ENCODE measurements at places on chromosomes 1 and 21.

DNA sequence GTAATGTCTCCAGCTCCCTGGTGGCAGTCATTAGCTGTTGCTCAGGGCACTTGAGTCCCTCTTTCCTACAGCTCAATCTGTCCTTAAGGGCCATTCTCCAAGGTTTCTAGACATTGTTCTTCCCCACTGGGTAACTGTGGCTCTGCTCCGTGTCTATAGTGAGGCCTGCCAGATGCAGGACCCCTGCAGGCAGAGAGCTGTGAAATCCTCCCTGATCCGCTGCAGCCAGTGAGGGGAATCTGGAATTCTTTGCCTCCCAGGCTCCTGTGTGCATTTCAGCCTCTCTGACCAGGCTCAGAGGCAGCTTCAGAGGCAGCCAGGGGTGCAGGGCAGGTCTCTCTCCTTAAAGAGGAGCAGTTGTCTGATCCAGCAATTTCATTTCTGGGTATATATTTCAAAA, 14.4 kb upstream of the IGSF21 start:
- no peak overlapping the region for H3K4me3 ChIP-seq
- H3K4me1 ChIP-seq = no peaks in the 10 kb centered on the region
- H3K36me3 ChIP-seq = no peaks in the 10 kb centered on the region
- peaks cover 20% of the 10 kb centered on the region for H3K27me3 ChIP-seq
- H3K27ac ChIP-seq = no peak overlapping the region
- DNase-seq = no peak

GRCh38 chr1:204348722-204349121, 11.0 kb downstream of the PLEKHA6 start:
- H3K27me3 ChIP-seq = peaks cover 23% of the 10 kb centered on the region
- no peak overlapping the region for H3K4me3 ChIP-seq
- no peaks in the 10 kb centered on the region for H3K36me3 ChIP-seq

- no peak for DNase-seq
- peaks cover 27% of the 10 kb centered on the region for H3K36me3 ChIP-seq
- no peaks in the 10 kb centered on the region for H3K4me1 ChIP-seq
- H3K27me3 ChIP-seq = no peaks in the 10 kb centered on the region
- no peak overlapping the region for H3K4me3 ChIP-seq
- H3K27ac ChIP-seq = no peak overlapping the region
These were observed 52.1 kb upstream of the GPR88 start for GRCh38 chr1:100485855-100486258.

- H3K27ac ChIP-seq = no peak overlapping the region
- no peak for DNase-seq
- H3K4me3 ChIP-seq = no peak overlapping the region
- H3K36me3 ChIP-seq = no peaks in the 10 kb centered on the region
- no peaks in the 10 kb centered on the region for H3K4me1 ChIP-seq
These were observed 119.8 kb upstream of the PTGFR start for GRCh38 chr1:78370779-78371482.

- H3K4me1 ChIP-seq = no peaks in the 10 kb centered on the region
- no peak for DNase-seq
- H3K27ac ChIP-seq = no peak overlapping the region
- peaks cover 2% of the 10 kb centered on the region for H3K36me3 ChIP-seq
- no peaks in the 10 kb centered on the region for H3K27me3 ChIP-seq
These were observed 149.9 kb downstream of the SYF2 start for GRCh38 chr1:25082216-25082899.

DNA sequence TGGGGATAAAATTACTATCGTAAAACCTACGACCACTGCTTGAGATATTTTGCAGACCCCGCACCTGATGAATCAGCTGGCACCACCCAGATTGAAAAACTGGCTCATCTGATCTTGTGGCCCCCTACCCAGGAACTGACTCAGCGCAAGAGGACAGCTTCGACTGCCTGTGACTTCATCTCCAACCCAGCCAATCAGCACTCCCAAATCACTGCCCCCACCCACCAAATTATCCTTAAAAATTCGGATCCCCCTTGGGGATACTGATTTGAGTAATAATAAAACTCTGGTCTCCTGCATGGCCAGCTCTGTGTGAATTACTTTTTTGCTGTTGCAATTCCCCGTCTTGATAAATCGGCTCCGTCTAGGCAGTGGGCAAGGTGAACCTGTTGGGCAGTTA, 81.4 kb downstream of the EDEM3 start:
- H3K4me3 ChIP-seq = no peak overlapping the region
- peaks cover 16% of the 10 kb centered on the region for H3K27me3 ChIP-seq
- H3K27ac ChIP-seq = no peak overlapping the region
- no peaks in the 10 kb centered on the region for H3K4me1 ChIP-seq
- no peaks in the 10 kb centered on the region for H3K36me3 ChIP-seq
- no peak for DNase-seq

DNA sequence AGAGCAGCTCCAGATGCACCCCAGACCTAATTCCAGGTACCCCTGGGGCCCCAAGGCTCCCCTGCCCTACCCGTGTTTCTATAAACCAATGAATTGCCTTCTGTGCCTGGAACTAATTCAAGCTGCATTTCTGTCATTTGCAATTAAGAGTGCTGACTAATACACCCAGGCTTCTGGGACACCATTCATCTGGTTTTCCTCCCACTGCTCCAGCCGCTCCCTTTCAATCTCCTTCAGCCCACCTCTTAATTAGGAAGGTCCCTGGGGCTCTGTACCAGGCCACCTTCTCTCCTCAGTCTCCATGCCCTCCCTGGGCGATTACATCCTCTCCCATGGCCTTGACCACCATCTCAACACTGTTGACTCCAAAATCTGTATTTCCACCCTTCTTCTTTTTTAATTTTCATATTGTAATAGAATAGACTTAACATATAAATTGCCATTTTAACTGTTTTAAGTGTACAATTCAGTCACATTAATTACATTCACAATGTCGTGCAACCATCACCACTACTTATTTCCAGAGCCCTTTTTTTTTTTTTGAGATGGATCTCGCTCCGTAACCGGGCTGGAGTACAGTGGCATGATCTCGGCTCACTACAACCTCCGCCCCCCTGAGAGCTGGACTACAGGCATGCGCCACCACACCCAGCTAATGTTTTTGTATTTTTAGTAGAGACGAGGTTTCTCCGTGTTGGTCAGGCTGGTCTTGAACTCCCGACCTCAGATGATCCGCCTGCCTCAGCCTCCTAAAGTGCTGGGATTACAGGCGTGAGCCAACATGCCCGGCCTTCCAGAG, 9.2 kb upstream of the GJB3 start:
- no peak overlapping the region for H3K27ac ChIP-seq
- peaks cover 6% of the 10 kb centered on the region for H3K27me3 ChIP-seq
- H3K36me3 ChIP-seq = no peaks in the 10 kb centered on the region
- no peak overlapping the region for H3K4me3 ChIP-seq

DNA sequence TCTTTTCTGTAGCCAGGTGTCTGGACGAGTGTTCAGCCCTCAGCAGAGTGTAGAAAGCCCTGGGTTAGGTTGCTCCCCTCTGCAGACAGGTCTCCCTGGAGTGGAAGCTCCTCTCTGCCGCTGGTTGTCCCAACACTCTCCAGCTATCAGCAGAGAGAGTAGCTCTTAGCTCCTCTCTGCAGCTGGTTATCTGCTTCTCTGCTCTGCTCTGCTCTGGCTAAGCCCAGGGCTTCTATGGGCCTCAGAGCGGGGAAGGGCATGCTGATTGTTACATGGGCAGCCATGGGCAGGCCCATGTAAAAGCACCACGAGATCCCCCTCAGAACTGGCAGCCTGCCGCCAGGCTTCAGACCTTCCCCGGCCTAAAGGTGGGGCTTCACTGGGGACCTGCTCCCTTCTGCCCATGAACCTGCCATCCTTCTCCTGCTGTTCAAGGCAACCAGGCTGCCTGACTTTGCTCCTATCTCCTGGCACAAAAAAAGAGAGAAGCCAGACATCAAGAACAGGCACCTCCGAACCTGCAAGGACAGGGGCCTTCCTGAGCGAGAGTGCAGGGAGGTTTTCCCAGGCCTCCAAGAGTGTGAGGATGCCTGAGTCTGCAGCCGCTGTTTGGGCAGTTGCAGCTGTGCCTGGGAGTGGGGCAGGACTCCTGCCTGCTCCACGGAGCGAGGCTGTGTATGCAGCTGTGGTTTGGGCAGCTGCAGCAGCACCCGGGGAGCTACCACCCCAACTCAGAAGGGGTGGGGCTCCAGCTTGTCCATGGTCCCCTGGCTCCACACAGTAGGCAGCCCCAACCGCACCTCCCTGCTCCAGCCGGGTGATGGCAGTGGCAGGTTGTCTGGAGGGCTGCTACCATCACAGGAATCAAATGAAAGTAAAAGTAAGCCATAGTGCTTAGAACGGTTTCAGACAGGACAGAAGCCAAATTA, 973.7 kb downstream of the LTN1 start:
- H3K27me3 ChIP-seq = no peaks in the 10 kb centered on the region
- H3K27ac ChIP-seq = no peak overlapping the region
- no peaks in the 10 kb centered on the region for H3K4me1 ChIP-seq
- H3K36me3 ChIP-seq = no peaks in the 10 kb centered on the region
- H3K4me3 ChIP-seq = no peak overlapping the region

DNA sequence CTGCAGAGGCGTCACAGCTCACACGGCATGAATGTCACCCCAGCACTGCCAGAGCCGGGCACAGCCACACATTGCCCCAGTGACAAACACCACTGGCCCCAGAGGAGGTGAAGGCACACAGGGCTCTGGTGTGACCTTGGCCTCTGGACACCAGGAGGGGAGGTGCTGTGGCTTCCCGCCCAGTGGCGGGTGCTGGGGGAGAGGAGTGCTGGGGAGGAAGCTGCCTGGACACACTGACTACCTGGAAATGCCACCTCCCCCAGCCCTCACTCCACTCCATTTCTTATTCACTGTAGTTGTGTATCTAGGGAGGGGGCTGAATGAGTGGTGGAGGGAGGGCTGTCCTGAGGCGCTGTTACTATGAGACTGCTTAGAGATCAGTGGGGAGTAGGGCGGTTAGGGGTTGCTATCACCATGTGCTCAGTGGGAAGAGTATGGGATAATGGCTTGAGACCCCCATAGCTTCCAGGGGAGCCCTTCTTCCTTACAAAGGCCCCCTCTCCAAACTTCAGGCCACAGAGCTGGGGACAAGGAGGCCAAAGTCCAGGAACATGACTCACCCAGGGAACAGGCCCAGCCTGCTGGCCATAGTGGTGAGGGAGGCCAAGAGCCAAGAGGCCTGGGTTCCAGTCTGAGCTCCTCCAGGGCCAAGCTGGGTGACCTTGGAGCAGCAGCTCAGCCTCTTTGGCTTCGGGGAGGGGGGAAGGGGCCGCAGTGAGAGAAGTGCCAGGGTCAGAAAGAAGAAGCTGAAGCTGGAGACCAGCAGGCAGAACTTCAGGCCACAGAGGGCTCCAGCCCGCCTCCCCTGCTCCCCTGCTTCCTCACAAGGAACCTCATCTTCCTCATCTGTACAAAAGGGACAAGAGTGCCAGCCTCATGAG, 40.1 kb downstream of the AHDC1 start:
- peaks cover 36% of the 10 kb centered on the region for H3K4me1 ChIP-seq
- H3K4me3 ChIP-seq = no peak overlapping the region
- no peak overlapping the region for H3K27ac ChIP-seq
- H3K36me3 ChIP-seq = peaks cover 2% of the 10 kb centered on the region
- no peaks in the 10 kb centered on the region for H3K27me3 ChIP-seq

GRCh38 chr1:41475859-41476567, 8.5 kb downstream of the EDN2 start:
- H3K4me1 ChIP-seq = no peaks in the 10 kb centered on the region
- no peaks in the 10 kb centered on the region for H3K36me3 ChIP-seq
- H3K27me3 ChIP-seq = peaks cover 7% of the 10 kb centered on the region
- DNase-seq = no peak
- no peak overlapping the region for H3K4me3 ChIP-seq

GRCh38 chr1:227131193-227131592, 187.1 kb downstream of the CDC42BPA start:
- no peak for DNase-seq
- no peak overlapping the region for H3K4me3 ChIP-seq
- H3K27me3 ChIP-seq = peaks cover 9% of the 10 kb centered on the region
- no peak overlapping the region for H3K27ac ChIP-seq
- H3K4me1 ChIP-seq = no peaks in the 10 kb centered on the region

GRCh38 chr1:11925938-11926292, 312 bp downstream of the KIAA2013 start:
- H3K36me3 ChIP-seq = peaks cover 8% of the 10 kb centered on the region
- no peaks in the 10 kb centered on the region for H3K27me3 ChIP-seq
- H3K4me3 ChIP-seq = peak overlapping the region; percentile 87

- no peak overlapping the region for H3K27ac ChIP-seq
- peaks cover 8% of the 10 kb centered on the region for H3K36me3 ChIP-seq
- H3K27me3 ChIP-seq = no peaks in the 10 kb centered on the region
- H3K4me1 ChIP-seq = peaks cover 20% of the 10 kb centered on the region
- H3K4me3 ChIP-seq = no peak overlapping the region
- DNase-seq = no peak
These were observed 18.8 kb downstream of the RNF115 start for GRCh38 chr1:145805057-145805456.

- H3K27ac ChIP-seq = peak overlapping the region; percentile 77
- H3K27me3 ChIP-seq = no peaks in the 10 kb centered on the region
- peaks cover 6% of the 10 kb centered on the region for H3K36me3 ChIP-seq
- DNase-seq = no peak
These were observed 76.0 kb upstream of the NEK2 start for GRCh38 chr1:211751438-211751837.

DNA sequence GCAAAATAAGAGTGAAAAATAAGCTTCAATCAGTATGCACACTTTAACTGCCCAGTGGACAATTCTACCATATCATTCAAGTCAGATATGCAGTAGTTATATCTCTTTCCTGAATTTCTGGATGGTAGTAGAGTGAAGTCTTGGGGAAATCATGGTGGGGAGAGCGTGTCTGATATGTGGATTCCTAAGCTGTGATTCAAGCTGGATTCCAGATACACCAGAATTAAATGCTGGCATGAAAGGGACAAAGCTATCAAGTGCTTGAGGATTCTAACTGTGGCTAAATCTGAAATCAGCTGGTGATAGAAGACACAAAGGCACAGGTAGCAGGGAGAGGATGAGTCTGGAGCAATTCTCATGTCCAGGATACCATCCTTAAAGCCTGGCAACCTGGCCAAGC, 323.5 kb downstream of the DUSP10 start:
- DNase-seq = no peak
- no peak overlapping the region for H3K4me3 ChIP-seq
- no peak overlapping the region for H3K27ac ChIP-seq
- no peaks in the 10 kb centered on the region for H3K36me3 ChIP-seq
- H3K4me1 ChIP-seq = no peaks in the 10 kb centered on the region
- H3K27me3 ChIP-seq = peaks cover 9% of the 10 kb centered on the region

GRCh38 chr1:80498673-80499072, 1302.1 kb upstream of the ADGRL2 start:
- no peak overlapping the region for H3K27ac ChIP-seq
- H3K27me3 ChIP-seq = no peaks in the 10 kb centered on the region

GRCh38 chr21:42624095-42624790, 29.2 kb upstream of the PDE9A start:
- no peaks in the 10 kb centered on the region for H3K4me1 ChIP-seq
- H3K27ac ChIP-seq = no peak overlapping the region
- H3K36me3 ChIP-seq = no peaks in the 10 kb centered on the region
- peaks cover 26% of the 10 kb centered on the region for H3K27me3 ChIP-seq

- no peak overlapping the region for H3K4me3 ChIP-seq
- H3K4me1 ChIP-seq = peaks cover 12% of the 10 kb centered on the region
- H3K27me3 ChIP-seq = no peaks in the 10 kb centered on the region
- DNase-seq = no peak
These were observed 17.3 kb upstream of the FGR start for GRCh38 chr1:27652111-27652864.

- H3K36me3 ChIP-seq = no peaks in the 10 kb centered on the region
- H3K4me3 ChIP-seq = no peak overlapping the region
- H3K4me1 ChIP-seq = no peaks in the 10 kb centered on the region
- no peak overlapping the region for H3K27ac ChIP-seq
These were observed 45.9 kb downstream of the PLXNA2 start for GRCh38 chr1:208198236-208198635.
